ENCODE measurements at places on chromosomes 3 and 15.

GRCh38 chr3:34248352-34248751 is 449.9 kb downstream of the PDCD6IP start:
- no peak for DNase-seq

DNA sequence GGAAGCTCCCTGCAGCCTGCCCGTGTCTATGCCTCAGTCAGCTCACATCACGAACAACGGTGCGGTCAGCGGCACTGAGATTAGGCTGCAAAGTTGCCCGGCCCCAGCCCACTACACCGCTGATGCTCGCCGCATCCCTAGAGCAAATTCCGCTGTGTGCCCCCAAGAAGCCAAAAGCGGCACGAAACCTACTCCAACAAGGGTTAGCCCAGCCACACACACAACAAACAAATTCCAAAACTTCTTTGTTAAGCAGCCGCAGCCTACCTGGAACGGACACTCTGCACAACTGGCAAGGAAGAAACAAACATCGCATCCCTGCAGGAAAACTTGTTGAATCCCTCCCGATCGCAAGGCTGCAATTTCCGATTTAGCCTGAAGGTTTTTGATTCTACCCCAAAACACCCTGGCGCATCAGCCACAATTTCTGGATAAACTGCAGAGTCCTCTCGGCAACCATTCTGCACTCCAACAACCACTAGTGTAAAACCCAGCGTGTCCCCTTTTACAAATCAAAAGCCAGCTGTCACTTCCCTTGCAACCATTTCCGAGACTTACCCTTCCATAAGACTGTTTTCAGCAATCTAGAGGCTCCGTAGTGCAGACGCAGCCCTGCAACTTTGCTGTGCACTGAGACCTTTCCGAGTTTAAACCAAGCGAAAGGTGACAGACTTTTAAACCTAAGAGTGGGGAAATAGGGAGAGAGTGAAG is 449 bp downstream of the ROBO1 start:
- DNase-seq: no peak

- no peak for DNase-seq
These were observed 48.7 kb upstream of the NR2E3 start for GRCh38 chr15:71761649-71762048.

DNA sequence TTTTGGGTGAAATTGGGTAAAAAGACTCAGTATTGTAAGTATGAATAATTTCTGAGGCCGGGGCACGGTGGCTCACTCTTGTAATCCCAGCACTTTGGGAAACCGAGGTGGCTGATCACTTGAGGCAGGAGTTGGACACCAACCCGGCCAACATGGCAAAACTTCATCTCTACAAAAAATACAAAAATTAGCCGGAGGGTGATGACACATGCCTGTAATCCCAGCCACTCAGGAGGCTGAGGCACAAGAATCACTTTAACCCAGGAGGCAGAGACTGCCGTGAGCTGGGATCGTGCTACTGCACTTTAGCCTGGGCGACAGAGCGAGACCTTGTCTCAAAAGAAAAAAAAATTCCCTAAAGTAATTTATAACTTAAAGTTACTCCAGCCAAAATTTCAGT is 162.2 kb downstream of the APBA2 start:
- no peak for DNase-seq

- no peak for DNase-seq
These were observed 10.1 kb downstream of the SCN10A start for GRCh38 chr3:38805765-38806386.

- no peak for DNase-seq
These were observed 438 bp downstream of the THBS1 start for GRCh38 chr15:39581242-39581792.

- DNase-seq: no peak
These were observed 500.9 kb upstream of the NAALADL2 start for GRCh38 chr3:174358252-174358651.

- no peak for DNase-seq
These were observed 47.9 kb downstream of the TNK2 start for GRCh38 chr3:195860456-195860855.

GRCh38 chr3:172836390-172836997 is 86.0 kb downstream of the ECT2 start:
- no peak for DNase-seq

GRCh38 chr3:100173961-100174360 is 59.7 kb upstream of the FILIP1L start:
- DNase-seq: no peak

GRCh38 chr3:113242096-113242581 is 30.8 kb downstream of the BOC start:
- no peak for DNase-seq

GRCh38 chr3:85835857-85836440 is 877.2 kb downstream of the CADM2 start:
- DNase-seq: no peak

DNA sequence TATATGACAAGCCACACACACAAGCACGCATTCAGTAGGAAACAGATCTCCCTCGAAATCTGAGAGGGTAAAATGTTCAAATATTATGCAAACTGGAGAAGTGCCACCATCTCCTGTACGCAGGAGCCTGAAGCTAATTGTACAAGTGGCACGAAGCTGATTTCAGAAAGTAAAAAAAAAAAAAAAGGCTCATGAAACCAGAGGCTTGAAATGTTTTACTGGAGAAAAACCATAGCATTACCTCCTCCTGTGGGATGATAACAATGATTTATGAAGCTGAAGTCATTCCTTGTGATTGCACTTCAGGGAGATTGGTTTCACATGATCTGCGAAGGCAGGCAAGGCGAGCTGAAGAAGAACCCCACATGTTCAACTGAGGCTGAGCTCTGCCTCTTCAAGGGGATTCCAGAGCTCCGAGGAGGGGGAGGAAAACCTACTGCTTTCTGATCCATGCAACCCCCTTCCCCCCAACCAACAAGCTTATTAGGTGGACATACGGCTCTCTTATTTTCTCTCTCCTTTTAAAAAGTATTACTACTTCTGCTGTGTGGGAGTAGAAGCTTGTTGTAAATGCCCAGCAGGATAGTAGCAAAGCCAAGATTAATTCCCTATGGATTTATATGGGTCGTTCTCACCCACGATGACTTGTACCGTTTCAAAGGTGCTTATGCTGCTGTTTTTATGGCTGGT is 101.1 kb downstream of the GREM1 start:
- DNase-seq: no peak

DNA sequence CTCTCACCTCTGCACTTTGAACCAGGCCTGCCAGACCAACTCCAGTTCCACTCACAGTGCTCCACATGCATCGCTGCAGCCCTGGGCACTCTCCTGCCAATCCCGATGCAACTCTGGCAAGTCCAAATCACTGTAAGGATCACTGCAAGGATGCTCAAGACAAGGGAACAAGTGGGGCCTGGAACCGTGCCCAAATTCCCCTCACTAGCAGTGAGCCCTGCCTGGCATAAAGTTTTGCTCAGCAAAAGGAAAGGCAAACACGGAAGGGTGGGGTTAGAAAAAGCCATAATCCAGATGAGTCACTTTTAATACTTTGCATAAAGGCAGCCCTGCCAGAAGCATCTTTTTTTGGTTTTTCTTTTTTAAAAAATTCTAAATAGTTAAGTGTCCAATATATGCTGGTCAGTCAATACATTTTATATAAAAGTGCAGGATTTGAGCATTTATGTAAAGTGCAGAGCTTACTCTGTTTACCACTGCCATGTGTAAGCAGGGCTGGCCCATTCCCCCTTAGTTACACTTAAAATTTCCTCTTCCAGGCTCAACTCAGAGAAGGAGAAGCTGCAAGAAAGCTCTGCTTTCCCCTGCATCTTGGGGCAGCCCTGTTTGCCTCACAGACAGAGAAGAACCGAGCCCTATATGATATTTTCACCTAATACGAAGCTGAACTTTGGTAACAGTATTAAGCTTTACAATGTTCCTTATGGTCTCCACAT is 102.2 kb downstream of the CD47 start:
- DNase-seq: no peak

DNA sequence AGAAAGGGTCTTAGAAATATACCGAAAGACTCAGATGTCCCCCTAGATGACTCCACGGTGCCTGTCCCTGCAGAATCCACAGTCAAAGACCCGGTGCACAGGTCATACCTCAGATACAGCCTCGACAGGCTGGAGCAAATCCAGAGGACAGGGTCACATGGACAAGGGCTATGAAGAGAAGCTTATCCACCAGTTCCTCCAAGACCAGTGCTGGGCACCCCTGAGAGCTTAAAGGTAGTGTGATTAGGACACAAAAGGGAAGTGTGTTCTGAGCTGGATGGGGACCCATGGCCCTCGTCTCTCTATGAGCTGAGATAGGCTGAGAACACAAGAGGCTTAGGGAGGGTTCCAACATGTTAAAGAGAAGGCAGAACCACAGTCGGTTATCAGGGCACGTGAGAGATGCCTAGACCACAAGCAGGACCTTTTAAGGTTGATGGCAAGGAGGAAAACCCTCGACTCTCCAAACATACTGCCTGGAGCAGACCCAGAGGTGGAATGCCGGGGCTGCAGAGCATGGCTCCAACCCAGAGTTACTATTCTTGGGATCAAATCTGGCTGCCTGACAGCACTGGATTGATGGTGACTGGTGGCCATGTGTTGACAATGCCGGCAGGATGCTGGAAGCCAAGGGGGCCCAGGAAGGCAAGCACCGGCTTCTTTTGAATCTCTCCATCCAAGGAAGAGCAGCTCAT is 46.9 kb downstream of the ADCY5 start:
- no peak for DNase-seq

DNA sequence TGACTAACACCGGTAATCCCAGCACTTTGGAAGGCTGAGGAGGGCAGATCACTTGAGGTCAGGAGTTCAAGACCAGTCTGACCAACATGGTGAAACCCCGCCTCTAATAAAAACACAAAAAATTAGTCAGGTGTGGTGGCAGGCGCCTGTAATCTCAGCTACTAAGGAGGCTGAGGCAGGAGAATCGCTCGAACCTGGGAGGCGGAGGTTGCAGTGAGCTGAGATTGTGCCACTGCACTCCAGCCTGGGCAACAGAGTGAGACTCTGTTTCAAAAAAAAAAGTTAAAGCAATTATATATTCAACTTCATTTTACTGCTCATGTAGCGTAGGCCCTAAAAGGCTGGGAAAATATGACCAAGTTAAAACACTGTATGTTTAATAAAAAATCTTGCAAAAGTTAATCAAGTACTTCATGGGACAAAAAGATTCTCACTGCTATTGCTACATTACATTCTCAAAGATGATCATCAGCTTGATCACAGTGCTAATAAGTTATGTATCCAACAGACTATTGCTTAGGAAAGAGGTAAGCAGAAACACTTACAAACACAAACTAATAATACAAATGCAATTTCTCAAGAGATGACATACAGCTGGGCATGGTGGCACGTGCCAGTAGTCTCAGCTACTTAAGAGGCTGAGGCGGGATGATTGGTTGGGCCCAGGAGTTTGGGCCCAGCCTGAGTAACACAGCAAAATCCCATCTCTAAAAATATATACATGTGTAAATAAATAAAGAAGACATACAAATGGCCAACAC is 2.7 kb downstream of the COPS2 start:
- no peak for DNase-seq

GRCh38 chr3:17088602-17089313 is 204.0 kb downstream of the PLCL2 start:
- no peak for DNase-seq

DNA sequence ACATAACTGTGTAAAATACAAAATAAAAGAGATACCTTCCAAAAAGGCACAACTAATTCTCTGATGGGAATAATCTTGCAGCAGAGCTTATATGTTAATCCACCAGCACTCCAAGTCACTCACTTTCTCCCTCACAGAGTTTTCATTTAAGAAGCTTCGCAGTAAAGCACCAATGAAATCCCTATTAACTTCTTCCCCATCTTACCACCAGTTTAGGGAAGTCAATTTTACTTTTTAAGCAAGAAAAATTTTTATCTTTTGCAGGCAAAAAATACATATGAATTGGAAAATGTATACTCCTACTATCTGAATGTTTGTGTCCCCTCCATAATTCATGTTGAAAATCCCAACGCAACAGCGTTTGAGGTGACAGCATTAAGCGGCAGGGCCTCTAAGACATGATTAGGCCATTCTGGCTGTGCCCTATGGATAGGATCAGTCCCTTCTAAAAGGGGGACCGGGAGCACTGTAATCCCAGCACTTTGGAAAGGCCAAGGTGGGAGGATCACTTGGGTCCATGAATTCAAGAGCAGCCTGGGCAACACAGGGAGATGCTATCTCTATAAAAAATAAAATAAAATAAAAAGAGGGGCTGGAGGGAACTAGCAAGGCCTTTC is 435.8 kb downstream of the SHQ1 start:
- DNase-seq: no peak

GRCh38 chr3:12828751-12829150 is 12.6 kb downstream of the RPL32 start:
- DNase-seq: no peak

GRCh38 chr3:32568953-32569352 is 1.7 kb downstream of the DYNC1LI1 start:
- no peak for DNase-seq

DNA sequence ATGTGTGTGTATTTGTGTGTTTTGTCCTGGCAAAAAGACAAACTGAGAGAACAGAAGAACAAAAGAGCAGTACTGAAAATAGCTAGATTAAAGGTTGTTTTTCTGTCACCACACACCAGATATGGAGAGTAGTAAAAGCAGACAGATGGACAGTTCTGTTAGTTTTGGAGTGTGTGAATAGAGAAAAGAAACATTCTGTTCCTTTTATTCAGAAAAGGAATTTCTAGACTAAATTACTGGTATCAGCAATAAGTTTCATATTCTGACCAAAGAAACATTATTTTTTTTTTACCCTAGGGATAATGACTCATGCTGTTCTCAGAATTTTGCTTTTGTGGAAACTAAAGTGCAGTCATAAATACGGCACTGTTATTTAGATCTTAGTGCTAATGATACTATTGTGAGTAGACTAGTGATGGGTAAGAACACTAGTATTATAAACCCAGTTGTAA is 32.9 kb downstream of the PIK3CA start:
- no peak for DNase-seq

DNA sequence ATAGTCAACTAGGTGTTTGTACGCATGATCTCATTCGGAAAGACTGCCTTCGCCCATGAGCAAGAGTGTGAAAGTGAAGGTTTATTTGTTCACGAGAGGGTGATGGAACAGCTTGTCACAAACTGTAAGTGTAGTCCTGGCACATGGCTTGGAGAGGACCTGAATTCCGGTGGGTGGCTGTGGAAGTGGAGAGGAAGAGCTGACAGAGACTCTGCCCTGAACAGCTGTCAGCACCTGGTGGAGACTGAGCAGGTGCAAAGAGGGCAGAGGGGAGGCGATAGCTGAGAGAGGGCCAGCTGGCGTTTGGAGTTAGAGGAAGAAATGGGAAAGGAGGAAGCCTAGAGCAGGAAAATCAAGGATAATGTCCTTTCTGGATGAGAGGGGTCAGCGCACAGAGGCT is 155.7 kb downstream of the EEFSEC start:
- DNase-seq: no peak

DNA sequence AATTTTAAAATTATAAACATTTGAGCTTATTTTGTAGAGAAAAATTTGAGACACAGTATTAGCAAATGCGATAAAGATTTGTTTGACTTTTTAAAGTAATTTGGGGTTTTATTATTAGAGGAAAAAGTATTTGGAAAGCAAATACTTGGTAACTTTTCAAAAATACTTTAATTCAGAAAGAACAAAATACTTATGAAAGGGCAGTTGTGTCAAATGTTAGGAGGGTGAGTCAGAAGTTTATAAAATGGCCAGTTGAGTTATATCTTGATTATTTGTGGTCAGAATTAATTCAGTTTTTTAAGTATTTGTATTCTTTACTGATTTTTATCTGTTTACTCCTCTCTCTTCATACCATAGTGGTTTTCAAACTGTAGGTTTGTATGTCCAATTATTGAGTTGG is 12.1 kb downstream of the LACTB start:
- no peak for DNase-seq

GRCh38 chr3:14366248-14366647 is 36.2 kb upstream of the SLC6A6 start:
- DNase-seq: no peak

GRCh38 chr3:69255928-69256327 is 130.0 kb downstream of the FRMD4B start:
- no peak for DNase-seq

Data from stimulated activated CD8-positive, alpha-beta memory T cell treated with anti-CD3 and anti-CD28 coated beads, Interleukin-4, amount 100 ng/mL, for 1 hour (primary cell).